ENCODE measurements at places on chromosomes 6 and 20.
A peak's percentile ranks its signal among the peaks of the same experiment; 100 is the strongest.

GRCh38 chr6:45548657-45549515 is 171.2 kb upstream of the SUPT3H start:
- no peak for DNase-seq

DNA sequence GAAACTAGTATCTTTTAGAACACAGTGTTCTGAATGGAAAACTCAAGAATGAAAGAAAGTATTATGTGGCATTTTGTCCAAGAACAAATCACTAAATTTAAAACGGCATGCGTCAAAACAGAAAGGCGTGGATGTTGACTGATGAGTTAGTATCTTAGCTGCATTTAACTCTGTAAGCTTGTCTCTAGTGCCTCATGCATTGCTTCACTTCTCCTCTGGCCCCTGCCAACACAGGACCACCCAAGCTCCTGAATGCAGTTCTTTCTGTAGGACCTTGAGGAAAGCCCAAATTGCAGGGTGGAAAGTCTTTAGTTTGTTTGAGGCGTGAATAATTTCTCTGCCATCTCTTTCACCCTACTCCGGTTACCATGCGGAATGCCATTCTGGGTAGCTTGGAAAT is 632.2 kb downstream of the COL12A1 start:
- no peak for DNase-seq

DNA sequence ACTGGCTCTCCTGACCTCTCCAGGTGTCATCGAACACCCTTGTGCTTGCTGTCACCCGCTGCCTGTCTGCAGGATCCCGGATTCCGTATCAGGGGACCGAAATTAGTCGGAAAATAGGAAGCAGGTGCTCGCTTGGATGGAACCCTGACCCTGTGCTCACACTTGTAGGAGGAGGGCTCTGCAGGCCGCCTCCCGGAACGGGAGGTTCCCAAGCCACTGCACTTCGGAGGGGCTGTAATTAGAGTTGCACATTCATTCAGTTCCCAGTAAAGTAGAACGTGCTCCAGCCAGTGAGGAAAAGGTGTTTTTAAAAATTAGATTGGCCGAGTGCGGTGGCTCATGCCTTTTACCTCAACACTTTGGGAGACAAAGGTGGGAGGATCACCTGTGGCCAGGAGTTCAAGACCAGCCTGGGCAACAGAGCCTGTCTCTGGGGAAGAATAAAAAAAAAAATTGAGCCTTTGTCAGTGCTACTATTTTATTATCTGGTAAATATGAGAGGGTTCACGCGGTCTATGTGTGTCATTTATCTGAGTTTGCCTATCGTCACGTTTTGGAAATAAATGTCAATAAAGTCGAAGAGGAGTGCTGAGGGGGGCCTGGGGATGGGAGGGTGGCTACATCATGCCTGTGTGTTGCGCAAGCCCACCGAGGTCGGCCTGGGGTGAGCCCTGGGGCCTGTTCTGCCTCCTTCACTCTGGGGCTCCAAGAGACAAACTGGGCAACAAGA is 1.5 kb upstream of the GMEB2 start:
- peak; percentile 69 for DNase-seq

DNA sequence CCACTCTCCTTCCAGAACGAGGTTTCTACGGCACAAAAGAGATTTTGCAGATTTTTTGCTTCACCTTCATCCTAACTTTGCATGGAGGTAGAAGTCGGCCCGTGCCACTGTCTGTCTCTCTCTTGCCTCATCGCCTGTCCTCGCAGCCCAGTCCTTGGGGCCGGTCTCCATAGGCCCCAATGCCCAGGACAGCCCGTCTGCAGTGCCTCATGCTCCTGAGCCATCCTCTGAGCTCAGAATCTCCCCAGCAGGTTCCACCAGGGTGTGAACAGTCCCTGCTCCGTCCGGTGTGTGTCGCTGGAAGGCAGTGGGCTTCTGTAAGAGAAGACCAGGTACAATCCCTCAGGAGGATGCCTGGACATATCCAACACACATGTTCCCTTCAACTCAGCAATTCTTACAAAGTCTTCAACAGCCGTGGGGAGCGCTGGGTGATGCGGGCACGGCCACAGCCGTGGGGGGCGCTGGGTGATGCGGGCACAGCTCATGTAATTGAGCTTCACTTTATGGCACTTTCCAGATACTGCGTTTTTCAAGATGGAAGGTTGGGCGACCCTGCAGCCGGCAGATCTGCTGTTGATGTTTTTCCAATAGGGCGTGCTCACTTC is 231.9 kb downstream of the DLL1 start:
- no peak for DNase-seq

GRCh38 chr6:106546691-106547414 is 82.4 kb downstream of the RTN4IP1 start:
- DNase-seq: no peak

GRCh38 chr6:35011096-35012041 is 122.3 kb downstream of the ANKS1A start:
- no peak for DNase-seq

- DNase-seq: no peak
These were observed 3.1 kb upstream of the TFAP2B start for GRCh38 chr6:50815436-50816114.

GRCh38 chr6:119201480-119201879 is 123.0 kb upstream of the FAM184A start:
- no peak for DNase-seq

GRCh38 chr20:60016406-60016805 is 58.2 kb downstream of the CDH26 start:
- no peak for DNase-seq

DNA sequence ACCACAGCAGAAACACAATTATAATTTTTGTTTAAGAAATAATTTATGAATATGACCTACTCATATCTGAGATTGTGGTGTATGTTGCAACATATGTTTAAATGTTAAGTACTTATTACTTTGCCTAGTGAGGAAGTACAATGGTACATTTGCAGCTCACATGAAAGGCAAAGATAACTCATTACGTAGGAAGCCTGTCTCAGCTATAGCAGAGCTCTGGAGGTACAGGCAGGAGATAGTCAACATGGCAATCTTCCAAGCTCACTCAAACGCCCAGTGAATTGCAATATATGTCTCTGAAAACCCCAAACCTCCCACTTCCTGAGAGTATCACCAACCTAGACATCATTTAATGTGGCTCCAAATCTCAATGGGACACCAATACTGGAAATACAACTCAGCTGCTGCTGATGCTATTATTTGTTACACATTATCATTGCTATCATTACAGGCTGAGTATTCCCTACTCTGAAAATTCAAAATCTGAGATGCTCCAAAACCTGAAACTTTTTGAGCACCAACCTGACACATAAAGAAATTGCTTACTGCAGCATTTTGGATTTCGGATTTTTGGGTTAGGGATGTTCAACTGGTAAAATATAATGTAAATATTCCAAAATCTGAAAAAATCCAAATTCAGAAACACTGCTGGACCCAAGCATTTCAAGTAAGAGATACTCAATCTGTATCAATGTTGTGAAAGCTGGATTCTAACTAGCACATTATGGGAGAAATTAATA is 25.1 kb upstream of the GSTA4 start:
- no peak for DNase-seq

- DNase-seq: no peak
These were observed 57.2 kb downstream of the CEP43 start for GRCh38 chr6:167056370-167056769.

- no peak for DNase-seq
These were observed 99.3 kb downstream of the SESN1 start for GRCh38 chr6:108995296-108995695.

GRCh38 chr6:36743538-36744303 is 46.1 kb downstream of the RAB44 start:
- no peak for DNase-seq

- DNase-seq: no peak
These were observed 343.6 kb downstream of the FRK start for GRCh38 chr6:115717062-115717461.

- DNase-seq: peak; percentile 71
These were observed 13.7 kb downstream of the KLHL31 start for GRCh38 chr6:53651764-53652401.

GRCh38 chr6:157381631-157382621 is 936 bp downstream of the ZDHHC14 start:
- peak; percentile 57 for DNase-seq

GRCh38 chr20:51729771-51730170 is 38.4 kb downstream of the ATP9A start:
- no peak for DNase-seq

- no peak for DNase-seq
These were observed 99.4 kb upstream of the RAB32 start for GRCh38 chr6:146444189-146444588.

DNA sequence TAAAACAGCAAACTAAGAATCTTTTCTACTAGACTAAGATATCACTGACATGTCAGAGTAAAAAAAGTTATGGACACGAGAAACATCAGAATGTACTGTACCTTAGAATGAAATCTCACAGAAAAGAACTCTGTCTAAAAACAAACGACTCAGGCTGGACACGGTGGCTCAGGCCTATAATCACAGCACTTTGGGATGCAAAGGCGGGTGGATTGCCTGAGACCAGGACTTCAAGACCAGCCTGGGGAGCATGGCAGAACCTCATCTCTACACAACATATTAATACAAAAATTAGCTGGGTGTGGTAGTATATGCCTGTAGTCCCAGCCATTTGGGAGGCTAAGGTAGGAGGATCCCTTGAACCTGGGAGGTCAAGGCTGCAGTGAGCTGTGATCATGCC is 122.6 kb downstream of the PRND start:
- no peak for DNase-seq

DNA sequence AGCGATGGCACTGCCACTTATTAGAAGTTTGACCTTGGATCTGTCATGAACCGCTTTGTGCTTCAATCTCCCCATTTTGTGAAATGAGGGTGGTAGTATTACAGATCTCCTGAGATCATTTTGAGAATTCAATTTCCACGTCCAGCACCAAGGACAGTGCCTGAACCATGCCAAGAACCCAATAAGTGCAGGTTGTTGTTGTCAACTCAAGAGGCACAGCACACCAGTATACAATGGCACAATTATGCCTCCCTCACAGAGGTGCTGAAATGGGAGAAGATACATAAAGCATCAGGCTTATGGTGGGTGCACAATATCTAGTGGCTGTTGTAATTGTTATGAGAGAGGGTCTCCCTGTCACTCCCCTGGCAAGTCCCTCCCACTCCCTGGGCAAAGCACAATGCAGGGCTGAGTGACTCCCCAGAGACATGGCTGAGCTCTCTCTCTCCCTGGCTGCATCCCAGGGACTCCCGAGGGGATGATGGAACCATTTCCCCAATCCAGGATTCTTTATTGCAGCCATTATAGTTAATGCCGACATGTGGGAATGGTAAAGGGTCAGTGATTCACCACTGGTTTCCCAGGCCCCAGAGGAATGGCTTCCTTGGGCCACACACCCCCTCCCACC is 78.7 kb downstream of the CDH22 start:
- no peak for DNase-seq

GRCh38 chr20:38747495-38748096 is 664 bp upstream of the ACTR5 start:
- DNase-seq: no peak

- DNase-seq: no peak
These were observed 28.3 kb downstream of the EIF2S2 start for GRCh38 chr20:34083781-34084180.

DNA sequence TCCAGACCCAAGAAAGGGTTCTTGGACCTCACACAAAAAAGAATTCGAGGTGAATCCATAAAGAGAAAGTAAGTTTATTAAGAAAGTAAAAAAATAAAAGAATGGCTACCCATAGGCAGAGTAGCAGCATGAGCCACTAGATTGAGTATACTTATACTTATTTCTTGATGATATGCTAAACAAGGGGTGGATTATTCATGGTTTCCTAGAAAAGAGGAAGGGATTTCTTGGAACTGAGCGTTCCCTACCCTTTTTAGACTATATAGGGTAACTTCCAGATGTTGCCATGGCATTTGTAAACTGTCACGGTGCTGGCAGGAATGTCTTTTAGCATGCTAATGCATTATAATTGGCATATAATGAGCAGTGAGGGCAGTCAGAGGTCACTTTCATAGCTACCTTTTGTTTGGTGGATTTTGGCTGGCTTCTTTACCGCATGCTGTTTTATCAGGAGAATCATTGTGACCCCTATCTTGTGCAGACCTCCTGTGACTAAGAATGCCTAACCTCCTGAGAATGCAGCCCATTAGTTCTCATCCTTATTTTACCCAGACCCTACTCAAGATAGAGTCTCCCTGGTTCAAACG is 44.3 kb downstream of the TENT5A start:
- DNase-seq: no peak
